ENCODE measurements at places on chromosomes 3 and 15. TPM values are rescaled to one million over a fixed set of nuclear protein-coding genes. Genes with fewer than 3 reads are reported as not detected.

GRCh38 chr3:33980252-33980651 lies 181.8 kb downstream of the PDCD6IP start:
- DNase-seq: no peak

GRCh38 chr3:143035466-143036211 lies 34.3 kb downstream of the U2SURP start:
- DNase-seq: no peak

- no peak for DNase-seq
Measured at GRCh38 chr3:151400341-151400740, 15.8 kb upstream of the P2RY12 start.

GRCh38 chr15:96790004-96790403 lies 459.5 kb downstream of the NR2F2 start:
- DNase-seq: no peak

GRCh38 chr3:18334837-18335601 lies 90.1 kb downstream of the SATB1 start:
- DNase-seq: no peak

- no peak for DNase-seq
Measured at GRCh38 chr15:74851960-74852359, 9.0 kb upstream of the ULK3 start.

GRCh38 chr3:167575000-167575600 lies 78.6 kb downstream of the WDR49 start:
- no peak for DNase-seq

GRCh38 chr15:43441316-43441715 lies 51.6 kb downstream of the TP53BP1 start:
- DNase-seq: no peak

DNA sequence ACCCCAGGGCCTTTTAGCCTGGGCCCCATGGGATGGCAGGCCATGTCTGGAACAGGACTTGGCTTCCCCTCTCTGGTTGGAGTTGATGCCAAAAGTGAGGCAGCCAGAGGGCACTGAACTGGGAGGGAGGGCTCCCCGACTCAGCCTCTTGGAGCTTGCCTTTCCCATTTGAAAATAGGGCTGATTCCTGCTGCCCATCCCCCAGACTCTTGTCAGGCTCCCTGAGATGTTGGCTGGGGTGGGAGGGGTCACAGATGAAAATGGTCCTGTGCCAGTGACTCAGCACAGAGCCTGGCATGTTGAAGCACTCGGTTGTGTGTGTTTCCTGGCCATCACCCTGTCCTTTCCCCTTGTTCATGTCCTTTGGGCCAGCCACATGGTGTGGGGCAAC lies 6.6 kb downstream of the PPCDC start:
- DNase-seq: no peak

GRCh38 chr15:87639305-87640011 lies 617.1 kb downstream of the NTRK3 start:
- DNase-seq: no peak

- DNase-seq: no peak
Measured at GRCh38 chr3:128823631-128824030, 55.8 kb upstream of the ACAD9 start.

DNA sequence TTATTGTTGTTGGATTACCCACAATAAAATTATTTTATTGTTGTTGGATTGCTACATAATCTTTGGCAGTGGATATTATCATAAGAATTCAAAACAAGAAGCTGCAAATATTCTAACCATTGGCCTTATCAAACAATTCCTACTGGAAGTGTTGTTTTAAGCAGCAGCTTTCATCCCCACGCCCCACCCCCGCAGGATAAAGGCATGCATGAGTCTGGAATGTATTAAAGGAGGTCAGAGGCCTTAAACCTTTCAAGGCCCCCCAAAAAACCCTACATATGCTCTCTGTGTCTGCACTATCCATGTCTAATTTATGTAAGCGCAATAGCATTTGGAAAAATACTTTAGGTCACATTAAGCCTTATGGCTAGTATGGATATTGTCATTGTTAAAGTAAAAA lies 23.1 kb downstream of the P3H2 start:
- DNase-seq: no peak

GRCh38 chr15:89184357-89184756 lies 37.0 kb downstream of the RLBP1 start:
- DNase-seq: no peak

GRCh38 chr3:194973366-194974000 lies 287.8 kb downstream of the FAM43A start:
- no peak for DNase-seq

The SLC25A20 gene
- total RNA-seq: 55.6 TPM

The CFAP161 gene
- total RNA-seq: 0.22 TPM

The LINGO1 gene
- 1.8 TPM for total RNA-seq

The CKMT1B gene
- total RNA-seq: 0.21 TPM

The C2CD4B gene
- total RNA-seq: 8.4 TPM

The SOX14 gene
- total RNA-seq: not detected

The SLC51A gene
- total RNA-seq: not detected

The CCDC14 gene
- total RNA-seq: 9.5 TPM

The BTLA gene
- total RNA-seq: 0.80 TPM

Data from heart left ventricle (tissue), 16 donors.